ENCODE measurements at places on chromosomes 6 and 20. TPM values are rescaled to one million over a fixed set of nuclear protein-coding genes. Genes with fewer than 3 reads are reported as not detected.

FILIP1 gene
- total RNA-seq = not detected

ABHD16B gene
- total RNA-seq = not detected

PLA2G7 gene
- 2.5 TPM for total RNA-seq

CDSN gene
- total RNA-seq = not detected

SLPI gene
- not detected for total RNA-seq

ATG5 gene
- 20.3 TPM for total RNA-seq

C2 gene
- not detected for total RNA-seq

SPAG4 gene
- total RNA-seq = 13.6 TPM

RAD21L1 gene
- not detected for total RNA-seq

UBE2C gene
- total RNA-seq = 200 TPM

LAMP5 gene
- total RNA-seq = not detected

DCDC2 gene
- total RNA-seq = not detected
